Tibial artery (tissue), 4 donors: ENCODE measurements at places on chromosomes 1 and 21.

DNA sequence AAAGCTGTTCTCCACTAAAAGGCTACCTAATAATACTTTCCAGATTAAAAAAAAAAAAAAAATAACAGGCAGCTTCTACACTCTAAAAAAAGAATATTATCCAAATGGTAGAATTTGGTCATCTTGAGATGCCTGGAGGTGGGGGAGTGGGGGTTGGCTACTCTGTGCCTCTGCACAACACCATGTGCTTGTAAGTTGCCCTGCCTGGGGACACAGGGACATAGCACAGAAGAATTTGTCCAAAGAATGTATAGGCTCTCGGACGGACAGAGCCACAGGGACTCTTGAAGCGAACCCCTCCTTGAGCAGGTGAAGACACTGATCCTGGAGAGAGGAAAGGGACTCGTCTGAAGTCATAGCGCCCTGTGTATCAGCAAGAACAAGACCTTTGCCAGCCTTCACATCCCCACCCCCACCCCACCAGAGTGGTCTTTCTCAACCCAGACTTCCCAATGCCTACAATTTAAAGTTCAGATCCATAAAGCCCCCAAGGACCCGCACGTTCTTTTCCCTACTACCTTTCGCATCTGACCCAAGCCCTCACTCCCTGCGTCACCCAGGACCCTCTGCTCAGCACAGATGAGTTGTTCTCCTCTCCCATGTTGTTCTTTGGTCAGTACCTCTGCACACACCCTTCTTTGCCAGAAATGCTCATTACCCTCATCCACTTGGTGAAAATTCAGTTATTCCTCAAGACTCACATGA, 72.6 kb downstream of the LGR6 start:
- peak; percentile 39 for DNase-seq

DNA sequence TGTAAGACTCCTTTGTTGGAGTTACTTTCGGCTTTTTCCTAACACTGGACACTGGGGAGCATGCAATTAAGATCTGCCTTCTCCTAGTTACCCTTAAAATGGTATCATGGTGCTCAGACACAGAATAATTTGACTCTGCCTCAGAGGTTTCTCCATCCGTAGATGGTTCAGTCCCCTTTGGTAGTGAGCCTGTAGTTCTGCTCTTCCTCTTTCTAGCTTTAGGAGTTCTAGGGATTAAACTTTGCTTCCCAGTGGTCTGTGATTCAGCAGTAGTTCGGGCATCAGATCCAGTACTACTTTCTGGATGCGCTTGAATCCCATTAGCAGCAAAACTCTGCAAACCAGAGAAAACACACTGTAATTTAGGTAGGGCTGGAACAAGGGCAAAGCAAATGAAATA, 1.5 kb downstream of the DNTTIP2 start:
- DNase-seq = no peak

- no peak for DNase-seq
These were observed 10.3 kb upstream of the AZIN2 start for GRCh38 chr1:33070628-33071027.

DNA sequence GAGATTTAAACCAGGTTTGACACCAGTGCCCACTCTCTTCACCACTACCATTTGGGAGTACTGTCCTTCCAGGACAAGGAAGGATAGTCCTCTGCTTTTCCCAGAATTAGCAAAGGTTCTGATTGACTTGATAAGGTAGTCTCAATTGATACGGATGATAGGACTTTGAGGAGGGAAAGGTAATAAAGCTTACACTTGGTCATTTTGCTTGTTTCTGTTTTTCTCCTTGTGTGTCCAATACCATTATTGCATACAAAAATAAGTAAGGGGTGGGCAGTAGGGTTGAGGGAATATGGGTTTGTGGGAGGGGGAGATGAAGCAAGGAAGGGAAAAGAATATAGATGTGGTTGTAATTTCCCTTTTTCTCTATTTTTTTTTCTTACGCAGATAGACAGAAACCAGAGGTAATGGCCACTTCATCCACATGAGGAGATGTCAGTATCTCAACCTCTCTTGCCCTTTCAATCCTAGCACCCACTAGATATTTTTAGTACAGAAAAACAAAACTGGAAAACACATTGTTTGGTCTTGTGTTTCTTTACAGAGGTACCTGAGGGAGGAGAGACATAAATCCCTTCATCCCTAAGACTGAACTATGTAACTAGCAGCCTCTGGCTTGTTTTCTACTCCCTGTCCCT, 2.6 kb downstream of the C1orf56 start:
- DNase-seq = no peak

- DNase-seq = no peak
These were observed 36.6 kb downstream of the DOP1B start for GRCh38 chr21:36193200-36193599.

GRCh38 chr1:89938171-89939055, 56.5 kb upstream of the ZNF326 start:
- no peak for DNase-seq

- DNase-seq = no peak
These were observed 70.1 kb downstream of the TENT5C start for GRCh38 chr1:117675907-117676430.

- DNase-seq = no peak
These were observed 61.7 kb upstream of the ANGPTL1 start for GRCh38 chr1:178932552-178932906.

- DNase-seq = no peak
These were observed 64.0 kb downstream of the CD46 start for GRCh38 chr1:207815913-207816291.

- DNase-seq = no peak
These were observed 11.2 kb upstream of the GATAD2B start for GRCh38 chr1:153933955-153934354.

- no peak for DNase-seq
These were observed 1.8 kb downstream of the AGPAT3 start for GRCh38 chr21:43866659-43867331.

DNA sequence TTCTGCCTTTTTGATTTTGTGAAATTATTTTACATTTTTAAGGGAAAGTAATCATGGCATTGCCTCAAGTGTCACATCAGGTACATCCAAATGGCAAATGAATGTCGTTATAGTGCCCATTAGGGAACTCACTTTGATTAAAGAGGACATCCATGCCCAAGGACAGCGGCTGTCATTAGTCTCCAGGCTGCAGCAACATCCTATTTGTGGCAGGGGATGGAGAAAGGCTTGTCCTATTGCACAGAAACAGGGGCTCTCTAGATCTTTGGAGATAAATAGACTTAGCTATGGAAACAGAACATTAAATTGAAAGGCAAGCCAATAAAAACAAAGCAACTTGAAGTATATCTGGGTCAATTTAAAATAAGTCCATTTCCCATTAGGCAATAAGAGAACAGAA, 439.3 kb downstream of the NEGR1 start:
- no peak for DNase-seq

- no peak for DNase-seq
These were observed 56.0 kb upstream of the NBPF3 start for GRCh38 chr1:21383785-21384401.

GRCh38 chr1:30695439-30695841, 27.9 kb downstream of the MATN1 start:
- peak; percentile 88 for DNase-seq

DNA sequence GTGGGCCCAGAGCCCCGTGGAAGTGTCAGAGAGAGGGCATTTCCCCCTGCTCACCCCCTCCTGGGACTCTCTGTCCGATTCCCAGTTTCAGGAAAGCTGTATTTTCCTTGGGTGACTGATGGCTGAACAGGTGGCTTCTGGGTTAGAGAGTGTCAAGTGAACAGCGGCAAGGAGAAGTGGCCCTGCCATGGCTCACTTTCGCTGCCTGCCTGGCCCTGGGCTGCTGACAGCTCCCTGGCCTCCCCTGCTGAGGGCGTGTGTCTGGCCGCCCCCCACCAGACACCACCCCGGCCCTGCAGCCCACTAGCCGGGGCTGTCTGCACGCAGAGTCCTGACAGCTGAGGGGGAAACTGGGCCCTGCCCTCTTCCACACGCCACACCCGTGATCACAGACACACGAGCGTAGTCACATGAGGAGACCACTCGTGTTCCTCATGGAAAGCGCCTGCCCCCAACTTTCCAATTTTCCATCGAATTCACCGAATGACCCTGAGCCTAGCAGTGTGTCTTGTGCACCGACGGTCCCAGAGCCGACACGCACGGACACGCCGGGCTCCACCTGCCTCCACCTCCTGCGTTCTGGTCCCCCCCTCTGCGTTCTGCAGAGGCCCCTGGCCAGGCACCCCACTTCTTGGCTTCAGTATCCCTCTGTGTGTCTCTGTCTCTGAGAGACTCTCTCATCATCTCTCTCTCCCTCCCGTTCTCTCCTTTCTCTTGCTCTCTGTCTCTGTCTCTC, 60.6 kb upstream of the CASZ1 start:
- DNase-seq = no peak
